HL-60 (cell line): ENCODE measurements at places on chromosomes 4 and X.
A peak's percentile ranks its signal among the peaks of the same experiment; 100 is the strongest.

GRCh38 chr4:1018147-1019020, 7.0 kb downstream of the FGFRL1 start:
- no peak for DNase-seq

- no peak for DNase-seq
These were observed 57.0 kb upstream of the GBA3 start for GRCh38 chr4:22635692-22636091.

- no peak for DNase-seq
These were observed 89.5 kb downstream of the TASL start for GRCh38 chrX:30488092-30488491.

- DNase-seq: no peak
These were observed 14.6 kb upstream of the MPP1 start for GRCh38 chrX:154819771-154820341.

GRCh38 chr4:25826074-25826752, 36.6 kb downstream of the SEL1L3 start:
- DNase-seq: no peak

DNA sequence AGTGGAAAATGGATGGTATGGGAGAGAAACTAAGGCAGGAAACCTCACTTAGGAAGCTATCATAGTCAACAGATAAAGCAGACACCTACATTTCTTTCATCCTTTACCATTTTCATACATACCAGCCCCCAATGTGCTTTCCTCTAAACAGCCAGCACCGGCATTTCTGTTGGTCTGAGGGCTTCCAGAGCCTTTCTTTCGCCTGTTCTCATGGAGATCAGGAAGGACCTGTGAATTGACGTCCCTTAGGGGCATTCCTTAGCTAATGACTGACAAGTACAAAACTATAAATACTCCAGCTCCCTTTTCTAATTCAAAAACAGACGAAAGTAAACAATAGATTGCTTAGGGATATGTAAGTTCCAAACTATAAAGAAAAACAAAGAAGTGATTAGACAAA, 215.5 kb upstream of the CNKSR2 start:
- no peak for DNase-seq

DNA sequence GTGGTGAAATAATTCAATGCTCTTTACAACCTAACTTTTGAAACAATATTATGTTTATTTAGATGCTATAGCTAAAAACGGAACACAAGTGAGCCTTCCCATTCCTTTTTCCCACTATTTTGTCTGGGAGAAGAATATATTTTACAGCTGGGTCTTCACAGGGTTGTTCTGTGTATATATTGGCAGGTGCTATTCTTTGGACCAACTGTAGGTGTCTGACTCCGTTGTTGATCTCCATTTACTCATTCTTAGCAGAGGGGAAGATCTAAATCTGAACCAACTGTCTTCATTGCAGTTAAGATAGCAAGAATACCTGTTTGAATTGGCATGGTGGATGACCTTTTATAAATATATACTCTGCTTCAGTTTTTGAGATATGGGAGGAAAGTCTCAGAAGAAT, 257.4 kb downstream of the CFAP299 start:
- DNase-seq: no peak

DNA sequence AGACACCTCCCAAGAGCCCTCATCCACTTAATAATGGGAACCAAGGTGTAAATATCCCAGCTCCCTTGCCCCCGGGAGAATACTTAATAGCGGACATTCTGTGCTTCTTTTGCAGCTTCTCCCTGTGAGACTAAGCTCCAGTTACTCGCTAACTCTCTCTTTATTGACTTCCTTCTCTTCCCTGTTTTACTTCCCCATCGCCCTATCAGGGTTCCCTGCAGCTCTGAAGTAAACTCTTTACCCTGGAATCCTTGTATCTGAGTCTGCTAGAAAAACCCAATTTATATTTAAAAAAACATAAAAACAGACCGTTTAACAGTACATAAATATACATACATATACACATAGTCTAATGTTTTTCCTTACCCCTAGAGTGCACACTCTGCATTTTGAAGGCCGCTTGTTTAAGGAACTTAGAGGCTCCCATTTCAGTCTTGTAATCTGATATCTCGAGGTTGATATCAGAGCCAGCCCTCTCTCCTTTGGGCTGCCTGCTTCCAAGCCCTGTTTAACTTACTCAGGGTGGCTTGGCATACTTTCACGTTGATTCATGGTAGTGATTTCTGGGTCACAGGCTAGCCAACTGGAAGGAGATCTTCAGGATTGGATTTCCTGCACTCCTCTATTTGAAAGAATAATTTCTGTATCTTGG, 177.4 kb upstream of the SCML1 start:
- no peak for DNase-seq

- no peak for DNase-seq
These were observed 53.1 kb downstream of the NAA11 start for GRCh38 chr4:79272761-79273160.

GRCh38 chr4:95833711-95834194, 6.1 kb upstream of the PDHA2 start:
- no peak for DNase-seq

- DNase-seq: no peak
These were observed 388.4 kb upstream of the TEX13C start for GRCh38 chrX:124931241-124931640.

DNA sequence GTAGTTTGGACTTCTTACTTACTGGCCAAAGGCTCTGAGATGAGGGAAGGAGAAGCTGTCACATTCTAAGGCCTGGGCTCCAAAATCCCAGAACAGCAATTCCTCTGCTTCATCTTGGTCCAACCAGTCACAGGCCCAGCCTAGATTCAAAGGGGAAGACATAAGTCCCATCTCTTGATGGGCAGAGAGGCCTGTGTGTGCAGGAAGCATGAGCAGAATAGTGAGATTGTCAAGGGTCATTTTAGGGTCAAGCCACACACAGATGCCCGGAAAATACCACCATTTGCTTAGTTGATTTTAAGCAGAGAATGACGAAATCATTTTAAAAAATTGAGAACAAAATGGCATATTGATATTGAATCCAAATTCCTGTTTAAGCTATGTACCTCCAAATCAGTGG, 580.9 kb upstream of the ZFP42 start:
- no peak for DNase-seq

GRCh38 chr4:83704786-83705185, 168.9 kb downstream of the GPAT3 start:
- DNase-seq: no peak

DNA sequence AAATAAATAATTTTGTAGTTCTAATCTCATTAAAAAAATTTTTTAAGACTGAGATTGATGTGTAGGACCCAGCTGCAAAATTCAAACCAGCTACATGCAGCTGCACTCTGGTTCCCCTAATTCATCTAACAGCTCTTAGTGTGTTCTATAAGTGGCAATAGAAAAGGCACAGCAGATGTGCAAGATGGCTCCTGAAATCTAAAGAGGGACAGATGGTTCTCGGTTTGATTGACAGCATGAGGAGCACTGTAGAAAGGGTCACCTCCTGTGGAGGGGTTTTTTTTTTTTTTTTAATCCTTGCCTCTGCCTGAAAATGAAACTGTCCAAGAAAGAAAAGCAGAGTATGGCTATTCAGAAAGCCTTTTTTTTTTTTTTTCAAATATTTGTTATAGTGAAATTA, 16.9 kb upstream of the OCIAD1 start:
- DNase-seq: no peak

GRCh38 chr4:139314047-139314800, 11.9 kb upstream of the NDUFC1 start:
- no peak for DNase-seq

- no peak for DNase-seq
These were observed 423 bp downstream of the CRMP1 start for GRCh38 chr4:5892323-5893003.

DNA sequence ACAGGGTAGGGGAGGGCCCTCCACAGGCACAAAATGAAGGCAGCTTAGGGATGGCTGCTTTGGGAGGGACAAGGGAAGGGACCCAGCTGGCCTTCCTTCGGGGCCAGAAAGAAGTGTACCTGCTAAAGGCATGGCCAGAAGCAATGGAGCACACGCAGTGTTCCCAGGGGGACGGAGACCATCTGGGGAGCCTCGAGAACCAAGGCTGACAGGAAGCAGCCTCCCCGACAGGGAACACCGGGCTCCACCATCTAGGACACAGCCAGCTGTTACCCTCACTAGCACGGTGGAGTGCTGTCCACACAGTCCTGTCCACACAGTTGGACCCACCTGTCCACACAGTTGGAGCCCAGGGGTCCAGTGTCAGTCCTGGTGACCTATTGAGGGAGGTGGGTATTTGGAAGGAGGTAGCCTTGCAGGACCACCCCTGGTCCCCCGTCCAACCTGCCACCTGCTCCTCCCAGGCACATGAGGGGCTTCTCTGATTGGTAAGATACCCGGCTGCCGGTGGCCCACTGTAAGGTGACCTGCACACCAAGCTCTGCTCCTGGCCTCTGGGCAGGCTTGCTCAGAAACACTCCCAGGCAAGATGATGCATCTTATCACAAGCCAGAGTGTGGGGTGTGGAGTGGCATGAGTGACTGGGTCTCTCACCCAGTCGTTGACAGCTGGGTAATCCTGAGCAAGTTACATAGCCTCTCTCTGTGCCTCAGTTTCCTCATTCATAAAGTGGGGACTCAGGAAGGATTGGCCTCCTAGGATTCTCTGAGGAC, 20.5 kb upstream of the AFAP1 start:
- DNase-seq: no peak

DNA sequence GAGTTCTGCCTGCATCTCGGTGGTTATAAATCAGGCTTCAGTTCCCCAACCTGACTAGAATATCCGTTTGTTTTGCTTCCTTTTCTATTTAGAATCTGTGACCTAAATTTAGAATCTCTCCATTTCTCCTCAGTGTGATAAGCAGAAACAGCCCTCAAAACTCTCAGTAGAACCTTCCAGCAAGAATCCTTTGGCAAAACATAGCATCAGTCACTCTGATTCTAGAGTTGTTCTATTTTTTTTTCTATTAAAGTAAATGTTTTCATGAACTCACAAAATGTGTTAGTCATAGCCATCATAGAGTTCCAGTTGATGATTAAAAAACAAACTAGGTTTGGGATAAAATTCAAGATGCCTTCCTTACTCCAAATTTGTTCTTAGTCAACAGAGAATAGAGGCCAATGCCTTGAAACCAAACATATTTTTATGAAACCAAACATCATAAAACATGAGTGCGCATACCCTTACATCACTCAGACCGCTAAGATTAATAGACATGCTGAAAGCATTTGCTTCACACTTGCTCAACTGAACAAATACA, 13.2 kb upstream of the C1QTNF7 start:
- no peak for DNase-seq

DNA sequence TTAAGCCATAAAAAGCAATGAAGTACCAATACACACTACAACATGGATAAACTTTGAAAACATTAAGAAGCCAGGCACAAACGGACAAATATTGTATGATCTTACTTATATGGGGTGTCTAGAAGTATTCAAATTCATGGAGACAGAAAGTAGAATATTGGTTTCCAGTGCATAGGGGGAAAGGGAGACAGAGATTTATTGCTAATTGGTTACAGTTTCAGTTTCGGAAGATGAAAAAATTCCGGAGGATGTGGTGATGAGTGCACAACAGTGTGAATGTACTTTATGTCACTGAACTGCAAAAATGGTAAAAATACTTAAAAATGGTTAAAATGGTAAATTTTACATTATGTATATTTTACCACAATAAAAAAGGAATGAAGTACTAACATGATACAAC, 5.1 kb upstream of the PRDX4 start:
- DNase-seq: no peak

DNA sequence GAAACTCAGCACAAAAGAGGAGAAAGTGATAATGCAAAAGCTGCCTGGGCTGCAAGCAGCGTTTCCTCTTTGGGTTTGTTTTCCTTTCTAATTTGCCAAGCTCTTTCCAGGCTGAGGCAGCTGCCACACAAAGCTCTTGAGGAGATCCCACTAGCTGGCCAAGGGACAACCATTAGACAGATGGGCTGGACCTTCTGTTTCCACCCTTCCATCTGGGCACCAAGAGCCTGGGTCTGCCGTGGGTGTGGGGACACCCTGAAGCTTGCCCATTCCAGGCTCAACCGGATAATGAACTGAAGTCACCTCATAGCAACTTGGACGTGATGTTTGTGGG, 194.6 kb upstream of the C1QTNF7 start:
- no peak for DNase-seq

GRCh38 chr4:123785538-123785937, 388.9 kb downstream of the SPRY1 start:
- no peak for DNase-seq

DNA sequence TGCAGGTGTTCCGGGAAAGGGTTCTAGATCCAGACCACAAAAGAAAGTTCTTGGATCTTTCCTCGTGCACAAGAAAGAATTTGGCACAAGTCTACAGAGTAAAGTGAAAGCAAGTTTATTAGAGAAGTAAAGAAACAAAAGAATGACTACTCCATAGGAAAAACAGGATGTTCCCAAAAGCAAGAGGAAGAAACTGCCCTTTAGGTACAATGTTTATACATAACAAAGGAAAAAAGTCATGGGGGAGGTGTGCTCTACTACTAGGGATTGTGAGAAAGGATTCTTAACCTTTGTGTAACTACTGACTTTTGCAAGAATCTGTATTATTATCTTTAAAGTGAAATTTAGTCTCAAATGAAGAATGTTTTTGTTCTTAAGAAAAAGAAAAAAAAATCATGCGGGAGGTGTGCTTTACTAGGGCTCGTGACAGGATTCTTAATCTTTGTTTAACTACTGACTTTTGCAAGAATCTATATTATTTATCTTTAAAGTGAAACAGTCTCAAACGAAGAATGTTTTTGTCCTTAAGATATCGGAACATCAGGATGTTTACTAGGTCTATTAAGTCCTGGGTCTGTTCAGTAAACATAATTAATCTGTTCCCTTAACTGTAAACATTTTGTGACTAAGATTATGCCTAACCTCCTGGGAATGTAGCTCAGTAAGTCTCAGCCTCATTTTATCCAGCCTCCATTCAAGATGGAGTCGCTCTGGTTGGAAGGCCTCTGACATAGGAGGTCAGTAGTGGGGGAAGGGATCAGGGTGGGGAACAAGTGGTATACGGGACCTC, 110.4 kb upstream of the BEND4 start:
- no peak for DNase-seq

- peak; percentile 23 for DNase-seq
These were observed 160.4 kb upstream of the MAMLD1 start for GRCh38 chrX:150202641-150203247.

GRCh38 chr4:165715989-165716388, 157.0 kb upstream of the TLL1 start:
- no peak for DNase-seq

DNA sequence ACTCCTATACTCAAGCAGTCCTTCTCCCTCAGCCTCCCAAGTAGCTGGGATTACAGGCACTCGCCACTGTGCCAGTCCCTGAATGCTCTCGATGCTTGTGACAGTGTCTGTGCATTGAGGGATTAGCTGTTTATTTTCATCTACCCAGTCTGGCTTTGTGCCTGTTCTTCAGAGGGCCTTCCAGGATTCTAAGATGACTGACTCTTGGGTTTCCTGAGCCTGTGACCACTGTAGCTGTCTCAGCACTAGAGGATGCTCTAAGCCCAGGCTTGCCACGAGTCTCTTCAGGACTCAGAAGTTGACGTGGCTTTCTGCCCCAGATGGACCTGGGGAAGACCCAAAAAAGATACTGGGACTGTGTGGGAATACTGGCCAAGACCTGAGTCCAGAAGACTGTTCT, 201.4 kb downstream of the ARHGAP10 start:
- DNase-seq: no peak

GRCh38 chr4:8857766-8858700, 13.6 kb downstream of the HMX1 start:
- no peak for DNase-seq
